ENCODE measurements at places on chromosomes 1 and 21.

- peak; percentile 43 for DNase-seq
These were observed 6.9 kb upstream of the TMEM269 start for GRCh38 chr1:42777852-42778251.

- no peak for DNase-seq
These were observed 355 bp downstream of the SHISAL2A start for GRCh38 chr1:52633291-52633754.

- no peak for DNase-seq
These were observed 37.8 kb upstream of the CTTNBP2NL start for GRCh38 chr1:112358061-112358770.

DNA sequence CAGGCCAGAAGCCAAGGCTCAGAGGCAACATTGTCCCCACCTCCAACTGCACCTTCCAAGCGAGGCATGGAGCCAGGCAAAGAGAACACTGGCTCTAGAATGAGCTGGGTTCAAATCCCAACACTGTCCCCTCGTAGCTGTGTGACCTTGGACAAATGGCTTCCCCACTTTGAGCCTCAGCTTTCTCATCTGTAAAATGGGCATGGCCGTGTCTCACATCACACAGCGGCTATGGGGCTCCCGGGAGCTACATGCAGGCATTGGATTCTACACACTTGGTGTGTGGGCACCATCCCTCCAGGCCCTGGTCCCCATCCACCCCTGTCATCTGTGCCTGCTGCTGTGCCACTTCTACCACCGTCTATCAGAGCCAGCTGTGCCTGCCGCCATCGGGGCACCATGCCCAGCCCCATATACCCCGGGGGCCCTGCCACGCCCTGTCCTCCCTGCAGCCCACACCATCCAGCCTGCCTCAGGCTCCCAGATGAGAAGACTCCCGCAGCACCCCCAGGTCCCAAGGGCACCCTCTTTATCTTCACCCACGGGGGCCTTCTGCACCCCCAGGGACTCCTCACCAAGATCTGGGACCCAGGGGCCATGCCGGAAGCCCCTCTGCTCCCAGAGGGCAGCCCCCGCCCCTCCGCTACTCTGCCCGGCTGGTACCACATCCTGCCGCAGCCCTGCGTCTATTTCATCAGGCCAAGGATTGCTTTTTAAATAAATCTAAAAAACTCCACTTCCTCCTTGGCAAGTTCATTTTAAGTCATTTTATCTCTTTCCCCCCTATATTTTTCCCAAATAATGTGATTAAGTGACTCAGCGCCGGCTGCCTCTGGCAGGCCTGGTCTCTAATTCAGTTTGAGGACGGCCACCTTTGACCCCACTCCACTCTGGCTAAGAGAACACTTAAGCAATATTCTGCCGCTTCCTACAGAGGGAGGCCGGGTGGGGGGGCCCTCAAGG, 107.8 kb upstream of the TARDBP start:
- DNase-seq: no peak

GRCh38 chr1:84861988-84862644, 30.9 kb downstream of the LPAR3 start:
- DNase-seq: no peak

- DNase-seq: no peak
These were observed 20.2 kb upstream of the MTR start for GRCh38 chr1:236774926-236775325.

GRCh38 chr1:175269151-175269550, 76.6 kb upstream of the KIAA0040 start:
- no peak for DNase-seq

- no peak for DNase-seq
These were observed 89.1 kb upstream of the USP24 start for GRCh38 chr1:55304229-55304740.

- DNase-seq: no peak
These were observed 362.6 kb upstream of the C1orf87 start for GRCh38 chr1:60436186-60436585.

GRCh38 chr1:31976401-31976800, 37.3 kb upstream of the KHDRBS1 start:
- DNase-seq: no peak

DNA sequence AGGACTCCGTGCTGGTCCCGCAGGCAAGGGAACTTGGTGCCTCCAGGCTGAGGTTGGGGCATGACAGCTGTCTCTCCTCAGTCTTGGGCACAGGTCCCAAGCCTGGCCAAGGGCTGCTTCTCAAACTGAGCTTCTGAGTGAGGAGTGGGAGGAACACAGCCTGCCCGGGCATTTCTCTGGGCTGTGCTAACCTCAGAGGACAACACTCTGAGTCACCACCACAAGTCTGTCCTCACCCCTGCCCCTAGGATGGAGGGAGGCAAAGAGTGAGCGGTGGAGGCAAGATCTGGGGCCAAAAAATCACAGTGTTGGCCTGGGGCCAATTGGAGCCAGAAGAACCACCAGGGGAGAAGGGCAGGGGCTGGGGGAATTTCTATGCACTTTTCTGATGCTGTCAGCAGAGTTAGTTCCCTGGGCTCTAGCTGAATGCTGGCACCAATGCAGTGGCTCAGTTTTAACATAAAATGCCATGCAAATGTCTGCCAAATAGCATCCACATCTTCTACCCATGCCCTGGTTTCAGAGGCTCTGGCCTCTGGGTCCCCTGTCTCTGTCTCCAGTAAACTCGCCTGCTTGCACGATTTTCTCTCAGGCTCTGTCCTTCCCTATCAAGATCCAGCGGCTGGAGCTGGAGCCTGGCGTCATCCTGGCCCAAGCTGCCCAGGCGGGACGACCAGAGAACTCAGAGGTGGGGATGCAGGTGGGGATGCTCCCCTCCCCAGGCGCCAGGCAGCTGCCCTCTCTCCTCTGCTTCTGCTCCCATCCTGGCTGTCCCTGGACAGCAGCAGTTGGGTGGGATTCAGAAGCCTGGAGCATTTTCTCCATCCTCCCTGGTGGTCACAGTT, 11.0 kb upstream of the CDK18 start:
- peak; percentile 30 for DNase-seq

DNA sequence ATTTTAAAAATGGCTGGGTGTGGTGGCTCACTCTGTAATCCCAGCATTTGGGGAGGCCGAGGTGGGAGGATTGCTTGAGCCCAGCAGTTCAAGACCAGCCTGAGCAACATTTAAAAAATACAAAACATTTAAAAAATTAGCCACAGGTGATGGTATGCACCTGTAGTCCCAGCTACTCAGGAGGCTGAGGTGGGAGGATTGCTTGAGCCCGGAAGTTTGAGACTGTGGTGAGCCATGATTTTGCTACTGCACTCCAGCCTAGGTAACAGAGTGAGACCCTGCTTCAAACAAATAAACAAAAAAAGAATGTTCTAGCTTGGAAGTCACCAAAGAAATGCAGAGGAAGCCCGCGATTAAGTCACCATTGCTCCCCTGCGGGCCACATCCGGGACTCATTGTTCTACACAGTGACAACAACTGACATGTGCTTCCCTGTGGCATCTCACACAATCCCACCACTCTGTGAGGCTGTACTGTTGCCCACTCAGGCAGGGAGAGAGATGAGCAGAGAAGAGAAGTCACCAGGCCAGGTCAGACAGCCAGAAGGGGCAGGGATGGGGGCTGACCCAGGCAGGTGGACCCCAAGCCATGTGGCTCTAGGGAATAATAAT, 18.4 kb upstream of the SPATC1L start:
- DNase-seq: no peak

- DNase-seq: no peak
These were observed 190.4 kb upstream of the USP25 start for GRCh38 chr21:15539376-15539775.

GRCh38 chr1:203167026-203167912, 8.4 kb downstream of the MYBPH start:
- no peak for DNase-seq

DNA sequence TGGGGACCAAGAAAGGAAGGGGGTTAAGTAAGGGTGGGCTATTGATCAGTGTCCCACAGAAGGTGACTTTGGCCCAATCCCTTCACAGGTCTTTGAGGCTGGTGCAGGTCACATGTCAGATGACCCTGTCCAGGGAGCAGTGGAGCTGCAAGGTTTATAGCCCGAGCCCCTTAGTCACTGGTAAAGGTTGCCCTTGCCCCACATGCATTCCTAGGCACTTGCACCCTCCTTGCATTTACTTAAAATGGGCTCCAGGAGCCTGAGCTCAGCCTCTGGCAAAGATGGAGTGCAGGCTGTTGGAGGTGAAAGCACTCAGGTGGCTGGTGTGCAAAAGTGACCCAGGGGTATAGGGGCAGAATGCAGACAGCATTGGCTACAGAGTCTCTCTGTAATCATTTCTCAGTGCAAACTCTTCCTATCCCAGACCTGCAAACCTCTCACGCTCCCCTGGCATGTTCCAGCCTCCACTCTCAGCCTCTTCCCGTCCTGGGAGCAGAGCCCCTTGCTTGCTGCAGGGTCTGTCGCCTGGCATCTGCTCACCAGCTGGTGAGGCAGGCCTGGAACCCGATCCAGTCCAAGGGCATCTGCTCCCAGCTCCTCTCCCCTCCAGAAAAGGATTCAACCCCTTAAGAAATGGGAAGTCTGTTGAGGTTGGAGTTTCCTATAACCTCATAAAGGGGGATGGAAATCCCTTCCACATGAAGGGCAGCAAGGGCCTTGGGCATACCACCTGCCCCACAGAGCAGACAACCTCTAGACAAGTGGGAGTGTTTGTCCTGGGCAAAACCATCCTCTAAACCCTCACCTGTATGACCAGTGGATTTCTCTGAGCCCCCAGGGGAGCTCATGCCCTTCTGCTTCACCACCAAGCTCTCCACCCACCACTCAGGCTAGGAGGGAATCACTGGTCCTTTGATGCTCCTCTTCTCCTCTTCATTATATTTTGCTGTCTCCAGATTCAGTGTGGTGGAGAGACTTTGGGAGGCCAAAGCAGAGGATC, 23.1 kb upstream of the PTPRF start:
- no peak for DNase-seq

DNA sequence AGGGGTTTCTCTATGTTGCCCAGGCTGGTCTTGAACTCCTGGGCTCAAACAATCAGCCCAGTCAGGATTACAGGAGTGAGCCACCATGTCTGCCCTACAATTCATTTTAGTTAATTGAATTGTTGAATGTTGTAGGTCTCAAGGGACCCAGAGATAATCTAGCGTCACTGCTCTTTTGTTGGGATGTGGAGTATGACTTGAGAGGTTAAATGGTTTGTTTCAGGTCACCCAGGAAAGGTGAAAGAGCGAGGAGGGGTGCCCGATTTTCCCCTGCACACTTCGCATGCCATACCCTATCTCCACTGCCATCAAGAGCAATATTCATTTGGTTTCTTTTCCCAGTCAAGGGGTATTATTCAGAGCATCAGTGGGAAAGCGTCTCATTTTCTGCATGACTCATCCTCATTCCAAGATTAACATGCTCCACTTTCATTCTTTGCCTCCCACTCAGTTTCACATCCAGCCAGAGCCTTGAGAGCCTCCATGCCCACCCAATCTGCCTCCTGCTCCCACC, 13.1 kb upstream of the SLC30A1 start:
- DNase-seq: no peak

GRCh38 chr1:100628631-100629081, 90.7 kb downstream of the GPR88 start:
- no peak for DNase-seq

DNA sequence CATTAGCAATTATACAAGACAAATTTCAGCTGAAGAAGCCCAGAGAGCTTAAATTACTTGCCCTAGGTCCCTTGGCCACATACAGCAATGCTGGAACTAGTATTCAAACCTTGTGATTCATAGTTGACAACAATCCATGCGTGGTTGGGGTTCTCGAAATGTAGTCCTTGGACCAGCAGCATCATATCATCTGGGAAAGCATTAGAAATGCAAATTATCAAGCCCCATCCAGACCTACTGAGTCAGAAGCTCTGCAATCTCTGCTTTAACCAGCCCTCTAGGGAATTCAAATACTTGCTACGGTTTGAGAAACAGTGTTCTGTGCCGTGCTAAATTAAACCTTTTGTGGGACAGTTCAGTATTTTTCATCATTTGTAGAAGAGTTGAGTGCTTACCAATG, 65.1 kb downstream of the CLIC6 start:
- no peak for DNase-seq

DNA sequence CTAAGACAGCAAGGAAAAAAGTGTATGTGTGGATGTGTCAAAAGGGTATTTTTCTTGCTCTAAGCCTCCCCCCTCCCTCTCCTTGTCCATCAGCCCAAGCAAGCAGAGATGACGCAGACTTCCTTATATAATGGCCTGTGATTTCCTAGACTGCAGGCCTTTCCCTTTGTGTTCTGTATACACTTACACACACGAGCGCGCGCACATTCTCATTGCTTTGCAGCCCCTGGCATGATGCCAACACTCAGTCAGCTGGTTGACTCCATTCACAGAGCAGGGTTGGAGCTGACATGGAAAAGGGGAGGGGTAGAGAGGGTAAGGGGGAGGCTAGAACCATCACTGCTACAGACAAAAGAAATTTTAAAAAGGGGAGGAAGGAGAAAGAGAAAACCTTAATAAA, 41.8 kb downstream of the GATAD2B start:
- peak; percentile 6 for DNase-seq

DNA sequence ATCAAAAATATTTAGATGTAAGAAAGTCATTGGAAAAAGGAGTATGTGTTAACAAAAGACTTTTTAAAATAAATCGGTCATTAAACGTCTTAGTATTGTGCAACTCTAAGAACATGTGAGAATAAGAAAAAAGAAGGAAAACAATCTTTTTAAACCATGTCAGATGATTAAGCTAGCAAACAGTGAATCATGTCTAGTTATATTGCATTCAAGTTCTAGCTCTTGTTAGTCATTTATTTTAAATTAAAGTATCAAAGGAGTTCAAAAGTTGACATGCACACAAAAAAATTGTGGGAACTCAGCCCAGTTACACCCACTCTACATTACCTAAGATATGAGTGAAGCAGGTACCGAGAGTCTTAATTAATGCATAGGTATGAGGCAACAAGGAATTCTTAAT, 9.8 kb downstream of the FRRS1 start:
- DNase-seq: no peak

DNA sequence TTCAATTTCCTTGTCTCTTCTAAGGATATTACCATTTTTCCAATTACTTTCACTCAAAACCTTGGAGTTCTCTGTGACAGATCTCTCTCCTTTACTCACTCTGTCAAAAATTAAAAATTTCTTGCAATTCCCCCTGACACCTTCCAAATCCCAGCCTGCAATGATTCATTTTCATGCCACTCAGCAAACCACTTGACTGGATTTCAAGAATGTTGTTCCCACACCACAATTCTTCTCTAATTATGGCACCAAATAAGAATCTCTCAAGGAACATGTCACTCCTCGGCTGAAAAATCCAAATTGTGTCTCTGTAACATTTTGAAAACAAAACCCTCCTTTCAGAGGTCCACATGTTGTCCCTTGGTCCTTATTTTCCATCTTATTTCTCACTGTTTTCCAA, 438.9 kb upstream of the ZP4 start:
- no peak for DNase-seq

DNA sequence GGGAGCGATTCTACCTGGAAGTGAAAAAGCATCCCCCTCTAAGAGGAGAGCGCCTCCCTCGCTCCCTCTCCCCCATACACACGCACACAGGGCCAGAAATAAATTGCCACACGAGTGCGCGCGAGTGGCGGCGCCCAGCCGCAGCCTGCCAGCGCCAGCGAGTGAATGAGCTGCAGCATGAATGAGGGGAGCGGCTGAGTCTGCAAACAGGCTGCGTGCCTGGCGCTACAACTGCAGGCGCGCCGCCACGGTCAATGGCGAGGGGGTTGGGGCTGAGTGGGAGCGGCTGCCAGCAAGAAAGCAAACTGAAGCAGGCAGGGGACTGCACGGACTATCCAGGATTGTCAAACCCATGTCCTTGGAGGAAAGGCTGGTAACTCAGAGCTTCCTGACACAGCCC, 2.2 kb downstream of the CAMK1G start:
- peak; percentile 13 for DNase-seq

GRCh38 chr1:42477775-42478174, 14.7 kb downstream of the CCDC30 start:
- DNase-seq: no peak

GRCh38 chr1:238499021-238499420, 608.3 kb upstream of the ZP4 start:
- no peak for DNase-seq
